ENCODE measurements at places on chromosomes 5 and 9.

DNA sequence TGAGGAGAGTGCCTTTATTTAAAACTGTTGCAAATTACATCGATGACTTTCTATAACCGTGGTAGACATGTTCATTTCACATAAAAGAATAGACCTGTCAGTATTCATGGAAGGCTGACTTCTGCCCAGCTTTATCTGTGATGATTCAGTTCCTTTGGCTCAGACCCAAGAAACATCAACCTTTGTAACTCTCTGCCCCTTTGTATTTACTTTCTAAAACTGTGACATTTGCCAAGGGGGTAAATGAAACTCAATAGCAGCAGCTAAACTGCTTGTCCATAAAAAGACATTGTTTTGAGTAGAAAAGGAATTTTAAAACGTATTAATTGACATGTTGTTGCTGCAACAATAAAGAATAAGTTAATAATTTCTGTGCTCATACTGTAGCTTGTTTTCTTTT is 137.8 kb upstream of the ANKH start:
- DNase-seq: no peak

- no peak for DNase-seq
Observed at GRCh38 chr9:109166771-109167601, at the start of gene FRRS1L. TSS of gene FRRS1L (minus strand) at chr9:109167249. CDS start at chr9:109167138, 111 bp downstream.

DNA sequence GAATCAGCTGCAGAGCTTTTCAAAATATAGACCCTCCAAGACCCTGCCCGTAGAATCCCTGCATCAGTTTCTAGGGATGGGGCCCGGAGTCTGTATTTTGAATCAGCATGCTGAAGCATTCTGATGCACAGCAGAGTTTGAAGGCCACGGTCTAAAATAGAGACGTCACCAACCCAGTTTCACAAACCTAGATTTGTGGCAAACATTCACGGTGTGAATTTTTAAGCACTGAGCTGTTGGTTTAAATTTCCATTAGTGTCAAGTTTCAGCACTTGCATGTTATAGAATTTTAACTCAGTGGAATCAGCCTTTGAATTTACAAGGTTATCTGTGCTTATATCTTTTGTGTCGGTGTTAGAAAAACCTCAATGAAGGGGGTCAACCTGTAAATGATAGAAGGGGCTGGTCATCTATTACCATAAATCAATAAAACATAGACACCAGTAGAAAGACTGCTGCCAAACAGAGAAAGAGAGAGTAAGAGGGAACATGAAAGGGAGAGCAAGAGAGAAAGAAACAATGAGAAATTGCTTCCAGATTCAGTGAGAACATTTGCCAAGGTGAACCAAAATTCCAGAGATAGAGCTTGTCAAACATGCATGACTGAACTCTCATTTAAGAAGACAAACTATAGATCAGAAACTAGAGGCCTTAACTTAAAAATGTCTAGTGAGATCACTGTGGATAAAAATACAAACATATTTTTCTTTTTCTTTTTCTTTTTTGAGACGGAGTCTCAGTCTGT is 414.9 kb downstream of the ZSWIM6 start:
- DNase-seq: no peak

DNA sequence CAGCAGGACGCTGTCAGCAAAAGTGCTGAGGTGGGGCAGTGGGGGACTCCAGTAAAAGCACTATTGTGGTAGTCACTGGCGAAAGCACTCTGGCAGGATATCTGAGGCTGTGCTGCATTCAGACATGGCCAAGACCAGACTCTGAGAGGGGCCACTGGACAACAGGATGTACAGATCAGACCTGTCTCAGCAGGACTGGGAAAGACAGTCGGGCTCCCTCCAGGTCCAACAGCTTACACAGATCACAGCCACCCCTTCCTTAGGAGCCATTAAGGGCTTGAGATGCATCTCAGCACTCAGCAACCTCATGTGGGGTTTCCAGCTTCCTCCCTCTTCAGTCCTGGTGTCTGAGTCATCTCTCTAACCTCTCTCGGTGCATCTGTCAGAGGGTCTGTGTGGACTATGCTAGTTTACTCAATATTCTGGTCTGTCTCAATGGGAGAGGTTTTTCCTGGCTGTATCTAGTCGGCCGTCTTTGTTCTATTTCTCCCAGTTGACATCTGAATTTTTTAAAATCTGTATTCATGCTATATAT is 154.5 kb downstream of the CWC27 start:
- DNase-seq: no peak

GRCh38 chr9:20409321-20410092 is 212.8 kb downstream of the MLLT3 start:
- DNase-seq: no peak

- no peak for DNase-seq
Observed at GRCh38 chr9:106072421-106072820, 378.1 kb downstream of the TMEM38B start.

DNA sequence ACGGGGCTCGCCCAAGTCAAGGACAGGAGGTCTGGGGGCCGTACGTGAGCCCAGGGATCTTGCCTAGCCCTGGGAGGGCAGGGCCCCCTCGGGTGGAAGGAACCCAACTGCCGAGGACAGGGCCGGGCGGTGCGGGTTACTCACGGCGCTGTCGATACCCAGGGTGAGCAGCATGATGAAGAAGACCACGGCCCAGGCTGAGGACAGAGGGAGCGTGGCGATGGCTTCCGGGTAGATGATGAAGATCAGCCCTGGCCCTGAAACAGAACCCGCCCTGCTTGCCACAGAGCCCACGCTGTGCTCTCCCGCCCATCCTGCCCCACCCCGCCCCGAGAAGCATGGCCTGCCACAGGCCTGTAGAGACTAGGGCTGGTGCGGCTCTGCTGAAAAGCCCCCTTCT is 34.1 kb downstream of the SLC6A3 start:
- no peak for DNase-seq

GRCh38 chr9:113488490-113488889 is 25.0 kb downstream of the RGS3 start:
- peak; percentile 11 for DNase-seq

DNA sequence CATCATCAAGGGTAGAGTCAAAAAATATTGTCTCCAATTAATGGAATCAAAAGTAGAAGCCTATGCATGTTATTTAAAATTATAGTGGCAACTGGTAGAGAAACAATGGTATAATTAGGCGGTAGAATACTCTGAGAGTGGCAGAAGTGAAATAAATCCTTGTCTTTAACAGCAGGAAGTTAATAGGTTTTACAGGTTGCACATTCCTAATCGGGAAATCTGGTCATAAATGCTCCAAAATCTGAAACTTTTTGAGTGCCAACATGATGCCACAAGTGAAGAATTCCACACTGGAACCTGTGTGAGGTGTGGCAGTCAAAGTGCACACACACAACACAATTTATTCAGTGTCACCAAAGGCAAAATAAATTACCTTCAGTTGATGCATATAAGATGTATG is 433.4 kb downstream of the TAF11L14 start:
- DNase-seq: no peak

GRCh38 chr9:123948286-123948685 is 18.4 kb upstream of the DENND1A start:
- no peak for DNase-seq

All from activated B cell treated with CpG ODN at 0.5 μM for 24 hours (primary cell).